Right kidney (tissue), 9 donors: ENCODE measurements at places on chromosomes 16 and 17.
A peak's percentile ranks its signal among the peaks of the same experiment; 100 is the strongest.

DNA sequence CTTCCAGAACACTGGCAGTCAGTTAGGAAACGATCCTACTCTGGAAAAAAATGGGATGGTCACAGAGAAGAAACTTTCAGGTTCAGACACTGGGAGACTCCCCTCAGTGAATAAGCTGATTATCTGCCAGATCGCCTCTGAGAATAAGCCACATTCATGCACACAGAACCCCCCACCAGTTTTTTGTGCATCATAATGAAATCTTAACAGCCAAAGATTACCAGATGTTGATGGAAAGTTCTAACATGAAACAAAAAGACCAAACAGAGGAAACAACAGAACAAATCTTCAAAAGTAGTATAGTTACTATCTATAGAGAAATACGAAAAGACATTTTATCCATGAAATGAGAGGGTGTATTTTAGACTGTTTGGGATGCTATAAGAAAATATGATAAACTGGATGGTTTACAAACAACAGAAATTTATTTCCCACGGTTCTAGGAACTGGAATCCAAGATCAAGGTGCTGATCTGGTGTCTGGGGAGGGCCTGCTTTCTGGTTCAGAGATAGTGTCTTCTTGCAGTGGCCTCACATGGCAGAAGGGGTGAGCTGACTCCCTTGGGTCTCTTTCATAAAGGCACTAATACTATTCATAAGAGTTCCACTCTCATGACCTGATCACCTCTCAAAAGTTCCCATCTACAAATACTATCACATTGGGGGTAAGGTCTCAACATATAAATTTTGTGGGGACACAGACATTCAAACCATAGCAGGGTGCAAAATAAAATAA is 8.0 kb upstream of the AMZ2 start:
- DNase-seq, result no peak

DNA sequence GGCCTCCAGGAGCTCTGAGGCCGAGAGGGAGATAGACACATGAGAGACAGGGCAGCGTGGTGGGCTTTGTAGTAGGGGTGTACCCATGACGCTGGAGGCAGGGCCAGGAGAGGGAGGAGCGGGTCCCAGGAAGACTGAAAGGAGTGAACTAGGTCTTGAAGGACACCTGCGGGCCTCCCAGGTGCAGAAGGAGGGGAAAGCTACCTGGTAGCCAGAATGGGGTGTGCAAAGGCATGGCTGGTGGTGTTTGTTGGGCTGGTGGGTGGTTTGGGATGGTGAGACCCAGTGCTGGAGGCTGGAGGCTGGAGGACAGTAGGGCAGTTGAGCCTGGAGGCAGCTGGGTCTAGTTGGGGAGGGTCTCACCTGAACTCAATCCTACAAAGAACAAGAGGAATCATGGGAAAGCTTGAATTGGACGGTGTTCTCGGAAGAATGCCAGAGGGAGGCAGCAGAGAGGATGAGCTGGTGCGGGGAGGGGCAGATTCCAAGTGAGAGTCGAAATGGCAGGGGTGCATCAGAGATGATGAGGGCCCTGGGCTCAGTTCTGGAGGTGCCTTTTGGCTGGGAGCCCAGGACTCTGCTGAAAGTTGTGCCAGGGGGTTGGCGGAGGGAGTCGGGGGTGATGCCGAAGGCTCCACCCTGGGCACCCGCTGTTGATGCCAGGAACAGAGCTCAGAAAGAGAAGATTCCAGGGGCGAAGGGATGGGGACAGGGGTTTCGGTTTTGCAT is 21.2 kb downstream of the C1QTNF1 start:
- DNase-seq, result no peak

- no peak for DNase-seq
Measured at GRCh38 chr16:57976331-57976796, 5.4 kb upstream of the CNGB1 start.

DNA sequence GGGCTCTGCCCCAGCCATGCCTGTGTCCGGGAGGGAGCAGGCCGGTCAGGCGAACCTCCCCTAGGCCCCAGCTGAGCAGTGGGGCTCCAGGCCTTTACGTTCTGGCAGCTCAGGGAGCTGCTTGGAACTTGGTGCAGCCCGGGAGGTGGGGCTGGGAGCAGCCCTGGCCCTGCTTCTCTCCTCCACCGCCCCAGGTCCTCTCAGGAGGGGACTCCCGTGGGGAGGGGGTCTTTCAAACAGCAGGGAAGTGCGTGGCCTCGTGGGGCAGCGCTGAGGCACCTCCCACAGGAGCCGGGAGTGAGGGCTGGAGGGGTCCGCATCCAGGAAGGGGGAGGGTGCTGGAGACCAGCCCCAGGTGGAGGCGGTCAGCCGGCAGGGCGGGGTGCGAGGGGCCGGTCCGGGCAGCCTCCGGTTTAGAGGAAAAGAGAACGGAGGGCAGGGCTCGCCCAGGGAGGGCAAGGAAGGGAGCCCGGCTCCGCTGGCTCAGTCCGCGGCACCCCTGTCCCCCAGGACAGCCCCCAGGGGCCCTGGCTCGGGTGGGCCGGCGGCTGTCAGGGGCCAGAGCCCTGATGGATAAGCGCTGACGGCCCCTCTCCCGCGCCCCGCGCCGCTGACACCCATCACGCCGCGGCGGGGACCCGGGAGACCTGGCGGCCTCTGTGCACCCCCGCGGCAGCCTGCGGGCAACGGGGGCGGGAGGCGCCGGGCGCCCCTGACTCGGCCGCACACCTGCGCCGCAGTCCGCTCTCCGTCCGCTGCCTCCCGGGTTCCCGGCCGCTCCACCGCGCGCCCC is 587 bp upstream of the PRR35 start:
- DNase-seq, result no peak

- no peak for DNase-seq
Measured at GRCh38 chr16:71576971-71577370, at the start of gene TAT. TAT (minus strand) TSS chr16:71577092; CDS start chr16:71576415, 677 bp downstream.

GRCh38 chr17:79171188-79171587 is 96.6 kb downstream of the ENGASE start:
- no peak for DNase-seq

DNA sequence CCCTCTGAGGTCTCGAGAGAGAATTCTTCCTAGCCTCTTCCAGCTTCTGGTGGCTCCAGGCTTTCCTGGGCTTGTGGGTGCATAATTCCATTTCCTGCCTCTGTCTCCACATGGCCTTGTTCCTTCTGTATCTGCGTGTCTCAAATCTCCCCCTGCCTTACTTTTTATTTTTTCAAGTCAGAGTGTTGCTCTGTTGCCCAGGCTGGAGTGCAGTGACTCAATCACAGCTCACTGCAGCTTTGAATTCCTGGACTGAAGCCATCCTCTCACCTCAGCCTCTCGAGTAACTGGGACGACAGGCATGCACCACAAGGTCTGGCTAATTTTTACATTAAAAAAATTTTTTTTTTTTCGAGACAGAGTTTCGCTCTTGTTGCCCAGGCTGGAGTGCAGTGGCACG is 120.6 kb downstream of the SHISA9 start:
- no peak for DNase-seq

GRCh38 chr17:76826330-76827068 is 41.7 kb upstream of the MGAT5B start:
- peak; percentile 16 for DNase-seq

DNA sequence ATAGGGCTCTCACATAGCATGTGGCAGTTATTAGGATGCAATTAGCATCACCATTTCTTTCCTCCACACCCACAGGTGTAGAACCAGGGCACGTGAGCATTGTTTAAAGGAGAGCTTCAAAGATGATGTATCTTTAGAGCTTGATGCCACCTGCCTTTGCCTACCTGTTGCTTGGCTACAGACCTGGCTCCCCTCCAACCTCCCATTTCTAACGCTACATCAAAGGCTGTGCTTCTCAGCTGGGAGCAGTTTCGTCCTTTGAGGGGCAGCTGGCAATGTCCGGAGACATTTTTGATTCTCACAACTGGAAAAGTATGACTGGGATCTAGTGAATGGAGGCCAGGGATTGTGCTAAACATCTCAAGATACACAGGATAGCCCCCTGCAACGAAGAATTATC is 78.5 kb upstream of the CLEC3A start:
- DNase-seq, result no peak

DNA sequence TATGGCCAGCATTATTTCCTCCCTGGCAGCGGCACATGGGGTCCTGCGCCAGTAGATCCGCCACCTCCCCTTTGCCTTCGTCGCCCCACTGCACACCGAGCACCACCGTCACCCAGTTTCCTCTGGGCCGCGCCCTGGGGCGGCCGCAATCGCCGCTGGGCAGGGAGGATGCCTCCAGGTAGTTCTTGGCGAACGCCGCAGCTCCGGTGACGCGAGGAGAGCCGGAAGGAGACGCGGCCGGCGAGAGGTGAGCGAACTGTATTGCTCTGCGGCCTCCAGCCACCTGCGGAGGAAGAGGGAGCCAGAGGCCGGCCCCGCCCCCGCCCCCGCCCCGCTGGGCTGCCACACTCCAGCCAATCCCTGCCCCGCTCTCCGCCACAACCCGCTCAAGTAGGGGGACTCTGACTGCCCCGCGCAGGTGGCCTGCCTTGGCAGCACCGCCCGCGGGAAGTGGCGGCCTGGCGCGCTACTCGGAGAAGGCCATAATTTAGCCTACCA is 11.8 kb upstream of the SLFN13 start:
- peak; percentile 53 for DNase-seq

- DNase-seq, result no peak
Measured at GRCh38 chr16:79101491-79101890, 499.0 kb downstream of the MAF start.

GRCh38 chr17:62775876-62776275 is 32.2 kb downstream of the MARCHF10 start:
- DNase-seq, result no peak

DNA sequence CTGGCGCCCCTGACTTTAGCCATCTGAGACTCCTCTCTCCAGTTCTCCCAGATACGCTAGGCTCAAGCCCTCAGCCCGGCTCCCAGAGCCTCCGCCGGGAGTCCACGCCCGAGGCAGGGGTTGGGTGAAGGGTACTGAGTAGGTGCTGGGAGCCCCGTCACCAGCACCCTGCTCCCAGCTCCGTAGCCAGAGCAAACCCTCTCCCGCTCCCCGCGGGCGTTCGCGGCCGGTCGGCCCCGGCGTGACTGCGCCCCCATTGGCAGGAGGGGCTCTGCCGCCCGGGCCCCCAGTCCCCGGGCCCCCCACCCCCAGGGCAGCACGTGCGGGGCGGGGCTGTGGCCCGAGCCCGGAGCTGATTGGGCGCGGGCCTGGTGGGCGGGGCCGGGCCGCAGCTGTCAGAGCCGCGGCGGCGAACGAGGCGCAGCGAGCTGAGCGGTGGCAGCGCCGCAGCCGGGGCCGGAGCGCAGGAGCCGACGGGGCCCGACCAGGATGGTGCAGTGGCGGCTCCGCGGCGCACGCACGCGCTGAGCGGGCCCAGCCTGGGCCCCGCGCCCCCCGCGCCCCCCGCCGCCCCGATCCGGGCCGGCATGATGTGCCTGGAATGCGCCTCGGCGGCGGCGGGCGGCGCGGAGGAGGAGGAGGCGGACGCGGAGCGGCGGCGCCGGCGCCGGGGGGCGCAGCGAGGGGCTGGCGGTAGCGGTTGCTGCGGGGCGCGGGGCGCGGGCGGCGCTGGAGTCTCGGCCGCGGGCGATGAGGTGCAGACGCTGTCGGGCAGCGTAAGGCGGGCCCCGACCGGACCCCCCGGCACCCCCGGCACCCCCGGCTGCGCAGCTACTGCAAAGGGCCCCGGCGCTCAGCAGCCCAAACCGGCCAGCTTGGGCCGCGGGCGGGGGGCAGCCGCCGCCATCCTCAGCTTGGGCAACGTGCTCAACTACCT is at the start of gene SPNS2:
Gene SPNS2, plus strand, starts transcription at position 421 of the 937 bp plus-strand sequence. Its CDS starts 167 bp downstream, at position 588.
- peak; percentile 61 for DNase-seq

- DNase-seq, result no peak
Measured at GRCh38 chr17:56175299-56175955, 22.2 kb downstream of the ANKFN1 start.

DNA sequence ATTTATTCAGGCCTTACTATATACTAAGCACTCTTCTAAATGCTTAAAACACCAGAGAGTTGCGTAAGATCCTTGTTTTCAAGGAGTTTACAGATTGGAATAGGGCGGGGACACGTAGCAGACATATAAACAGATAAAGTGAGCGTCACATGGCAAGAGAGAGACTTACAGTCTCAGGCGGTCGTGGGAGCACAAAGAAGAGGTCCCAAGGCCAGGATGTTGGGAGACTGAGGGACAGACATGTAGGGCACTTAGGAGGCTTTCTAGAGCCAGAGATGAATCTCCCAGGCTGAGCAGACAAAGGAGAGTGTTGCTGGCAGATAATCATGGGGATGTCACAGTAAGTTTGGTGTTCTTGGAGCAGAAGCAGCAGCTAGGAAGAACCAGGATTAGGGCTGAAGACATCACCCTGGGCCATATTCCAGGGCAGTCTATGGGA is 119.1 kb upstream of the ANKFN1 start:
- no peak for DNase-seq

DNA sequence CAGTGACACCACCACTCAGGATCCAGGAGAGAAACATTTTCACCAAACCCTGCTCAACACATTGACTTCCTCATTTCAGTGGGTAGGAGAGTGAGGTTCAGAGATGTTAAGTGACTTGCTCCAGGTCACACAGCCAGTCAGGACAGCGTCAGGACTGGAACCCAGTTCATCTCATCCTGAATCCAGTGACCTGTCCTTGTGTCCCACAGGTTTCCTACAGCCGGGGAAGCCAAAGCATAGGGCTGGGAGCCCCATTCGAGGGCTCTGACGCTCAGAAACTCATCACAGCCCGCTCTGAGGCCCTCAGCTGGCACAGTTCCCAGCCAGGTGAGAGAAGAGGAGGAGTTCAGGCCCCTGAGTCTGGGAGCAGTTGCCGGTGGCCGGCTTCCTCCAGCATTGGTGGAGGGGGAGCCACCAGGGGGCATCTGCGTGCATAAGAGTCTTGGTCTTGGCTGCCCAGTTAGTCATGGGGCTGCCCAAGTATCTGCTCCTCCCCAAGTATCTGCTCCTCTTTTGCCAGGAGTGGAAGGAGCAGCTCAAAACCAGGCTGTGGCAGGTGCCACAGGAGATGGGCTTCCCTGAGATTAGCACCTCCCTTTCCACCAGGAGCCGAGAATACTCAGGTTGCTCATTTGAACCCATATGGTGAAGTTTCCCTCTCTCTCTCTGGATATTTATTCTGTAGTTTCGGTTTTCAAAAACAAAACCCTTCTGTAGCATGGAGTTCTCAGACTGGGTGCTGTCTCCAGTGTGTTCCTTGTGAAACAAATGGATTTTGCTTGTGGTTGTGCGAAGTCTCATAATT is 56.0 kb downstream of the TNFRSF13B start:
- DNase-seq, result no peak

- DNase-seq, result peak; percentile 49
Measured at GRCh38 chr17:44137891-44138709, 3.6 kb upstream of the HROB start.

GRCh38 chr16:52529226-52529625 is 17.7 kb downstream of the TOX3 start:
- DNase-seq, result no peak

GRCh38 chr17:32120716-32121115 is 21.6 kb upstream of the RHOT1 start:
- no peak for DNase-seq

DNA sequence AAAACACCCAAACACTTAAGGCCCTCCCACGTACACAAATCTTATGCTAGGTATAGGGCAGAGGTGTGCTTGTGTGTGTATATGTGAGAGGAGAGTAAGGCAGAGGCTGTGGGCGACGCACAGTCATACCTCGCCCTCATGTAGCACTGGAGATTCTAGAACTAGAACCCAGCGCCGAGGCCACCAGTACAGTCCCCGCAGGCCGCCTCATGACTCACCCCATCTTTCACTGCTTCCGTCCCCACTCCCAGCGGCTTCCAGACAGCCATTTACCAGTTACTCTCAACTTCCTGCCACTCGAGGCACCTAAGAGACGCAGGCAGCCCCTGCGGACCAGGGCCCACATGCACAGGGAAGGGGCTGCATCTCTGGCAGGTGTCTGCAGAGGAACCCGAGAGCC is 23.2 kb upstream of the CYTH1 start:
- DNase-seq, result no peak
